ENCODE measurements at places on chromosomes 12 and 14. TPM values are rescaled to one million over a fixed set of nuclear protein-coding genes. Genes with fewer than 3 reads are reported as not detected.

GRCh38 chr14:96069421-96069820, 30.3 kb downstream of the C14orf132 start:
- DNase-seq = no peak

DNA sequence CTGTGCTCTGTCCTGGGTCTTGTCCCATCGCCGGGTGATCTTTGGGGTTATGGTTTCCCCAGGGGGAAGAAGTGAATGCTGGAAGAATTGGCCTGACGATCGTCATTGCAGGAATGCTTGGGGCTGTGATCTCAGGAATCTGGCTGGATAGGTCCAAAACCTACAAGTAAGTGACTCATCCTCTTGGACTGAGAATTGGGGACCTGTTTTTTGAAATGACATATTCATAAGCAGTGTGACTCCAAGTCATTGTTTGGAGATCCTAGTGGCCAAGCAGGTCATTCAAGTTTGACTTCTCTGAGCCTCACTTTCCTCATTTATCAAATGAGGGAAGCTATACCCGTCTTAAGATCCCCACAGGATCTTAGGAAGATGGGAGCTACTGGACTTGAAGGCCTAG, 25.8 kb downstream of the ERG28 start:
- DNase-seq = no peak

DNA sequence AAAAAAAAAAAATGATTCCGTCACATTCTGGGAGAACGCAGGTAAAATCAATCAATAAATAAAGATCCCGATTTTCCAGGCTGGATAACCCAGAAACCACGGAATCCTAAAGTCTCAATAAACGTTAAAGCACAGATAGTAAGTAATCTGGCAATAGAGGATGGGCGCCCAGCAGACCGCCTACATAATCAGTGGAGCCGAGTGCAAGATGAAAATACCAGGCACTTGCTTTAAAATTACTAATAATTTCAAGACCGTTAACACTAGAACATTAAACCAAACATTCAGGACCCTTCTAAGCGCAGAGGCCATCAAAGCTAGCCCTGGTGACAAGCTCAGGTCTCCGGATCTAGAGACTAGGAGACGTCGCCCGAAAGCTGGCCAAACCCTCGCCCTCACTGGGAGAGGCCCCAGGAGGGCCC, 1.2 kb upstream of the DCAF11 start:
- no peak for DNase-seq

DNA sequence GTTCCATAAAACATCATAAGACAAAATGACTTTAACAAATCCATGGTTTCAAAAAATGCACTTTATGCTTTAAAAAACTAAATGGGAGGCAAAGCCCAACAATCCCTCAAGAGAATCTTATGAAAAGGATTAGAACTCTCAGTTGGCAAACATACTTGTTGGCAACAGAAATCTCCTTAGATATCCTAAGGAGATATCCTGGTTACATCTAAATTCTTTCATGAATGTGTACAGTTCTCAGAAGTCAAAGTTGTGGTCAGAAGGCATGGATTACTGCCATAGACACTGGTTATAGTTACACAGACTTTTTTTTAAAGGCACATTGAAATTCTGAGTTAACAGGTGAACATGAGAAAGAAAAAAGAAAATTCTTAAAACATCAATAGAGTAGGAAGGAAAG, 17.5 kb upstream of the ISM2 start:
- DNase-seq = no peak

DNA sequence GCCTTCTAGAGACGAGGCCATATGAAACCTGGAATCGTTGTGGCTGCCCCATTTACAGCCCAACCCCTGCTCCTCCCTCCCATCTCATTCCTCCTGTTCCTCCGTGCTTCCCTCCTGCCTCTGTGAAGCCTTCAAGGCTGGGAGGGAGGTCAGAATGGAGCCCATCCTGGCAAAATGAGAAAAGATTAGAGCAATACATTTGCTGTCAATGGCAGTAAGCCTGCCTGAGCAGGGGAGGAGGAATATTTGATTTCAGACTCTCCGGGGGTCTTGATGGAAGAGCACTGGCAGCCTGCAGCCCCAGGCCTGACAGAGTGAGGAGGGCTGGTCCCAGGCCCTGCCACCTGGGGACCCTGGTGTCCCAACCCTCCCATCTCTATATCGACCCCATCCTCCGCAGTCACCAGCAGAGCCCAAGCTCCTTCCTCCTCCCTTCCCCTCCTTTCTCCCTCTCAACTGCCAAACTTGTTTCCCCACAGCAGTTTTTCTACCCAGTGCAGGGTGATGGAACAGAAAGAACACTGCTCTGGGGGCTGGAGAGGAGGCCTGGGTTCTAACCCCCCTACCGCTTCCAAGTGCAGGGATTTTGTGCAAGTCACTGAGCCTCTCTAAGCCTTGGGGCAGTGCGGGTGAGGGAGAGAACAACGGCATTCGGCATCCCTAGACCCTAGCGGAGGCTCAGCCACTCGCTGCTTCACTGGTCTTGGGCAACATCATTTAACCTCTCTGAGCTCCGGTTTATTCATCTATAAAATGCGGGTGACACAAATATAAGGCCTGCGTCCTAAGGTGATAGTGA, 16.0 kb upstream of the RACGAP1 start:
- no peak for DNase-seq

DNA sequence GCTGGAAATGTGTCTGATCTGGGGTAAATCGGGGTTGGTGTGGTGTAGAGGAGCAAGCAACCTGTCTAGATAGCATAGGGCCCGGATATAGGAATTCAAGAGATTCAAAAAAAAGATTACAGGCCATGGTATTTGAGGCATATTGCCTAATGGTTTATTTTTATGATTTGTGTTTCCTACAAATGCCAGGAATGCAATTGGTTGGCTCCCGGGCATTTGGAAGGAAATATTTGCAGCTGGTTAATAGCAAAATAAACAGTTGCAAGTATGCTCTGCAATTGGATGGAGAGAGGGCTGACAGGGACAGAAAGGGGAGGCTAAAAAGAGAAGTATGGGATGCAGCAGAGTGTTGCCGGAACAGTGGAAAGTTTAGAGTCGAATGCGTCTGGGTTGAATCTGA, 315.6 kb upstream of the ATP2B1 start:
- DNase-seq = no peak

- DNase-seq = peak; percentile 51
Measured at GRCh38 chr14:81164167-81164774, 56.5 kb downstream of the GTF2A1 start.

DNA sequence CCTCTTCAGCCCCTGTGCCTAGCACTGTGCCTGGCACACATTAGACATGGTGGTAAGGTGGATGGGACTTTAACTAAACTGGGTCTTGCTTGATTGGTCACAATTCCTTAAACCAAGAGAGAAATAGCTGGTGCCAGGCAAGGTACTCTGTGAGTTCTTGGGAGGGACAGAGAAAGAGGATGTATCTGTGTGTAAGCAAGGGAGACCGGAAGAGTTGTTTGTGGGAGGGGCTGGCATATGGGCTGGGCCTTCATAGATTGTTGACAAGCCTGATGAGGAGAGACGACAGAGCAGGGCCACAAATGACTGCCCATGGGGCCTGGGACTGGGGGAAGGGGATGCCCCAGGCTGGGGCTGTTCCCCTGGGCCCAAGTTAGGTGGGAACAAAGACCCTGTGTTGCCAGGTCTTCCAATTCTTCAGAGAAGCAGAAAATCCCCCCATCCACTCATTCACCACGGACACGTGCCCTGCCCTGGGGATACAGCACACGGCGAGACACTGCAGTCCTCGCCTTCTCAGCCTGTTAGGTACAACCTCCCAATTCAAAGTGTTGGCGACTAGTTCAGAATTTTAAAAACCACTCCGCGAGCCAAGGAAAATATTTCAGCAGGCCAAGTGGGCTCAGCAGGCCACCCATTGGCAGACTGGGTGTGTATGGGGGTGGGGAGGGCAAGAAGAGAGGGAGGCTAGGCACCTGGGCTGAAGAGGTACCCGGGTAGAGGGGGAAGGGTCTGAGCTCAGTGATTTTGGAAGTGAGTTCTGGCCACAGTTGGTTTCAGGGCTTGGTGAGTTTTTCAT, 11.4 kb upstream of the CYP46A1 start:
- no peak for DNase-seq

DNA sequence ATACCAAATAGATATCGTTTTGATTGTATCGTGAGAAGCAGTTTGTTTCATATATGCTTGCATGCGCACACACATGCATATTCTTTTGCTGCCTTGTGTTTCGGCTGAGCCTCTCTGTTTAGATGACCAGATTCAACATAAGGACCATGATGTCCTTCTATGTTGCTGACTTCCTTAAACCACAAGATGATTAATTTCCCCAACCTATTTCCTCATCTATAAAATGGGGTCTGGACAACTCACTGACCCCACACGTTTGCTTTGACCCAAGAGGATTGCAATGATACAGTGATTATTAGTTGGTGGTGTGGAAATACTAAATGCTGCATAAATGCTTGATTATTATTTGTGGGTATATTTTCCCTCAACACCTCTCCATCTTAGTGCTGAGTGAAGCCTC, 16.8 kb upstream of the FOS start:
- DNase-seq = no peak

- no peak for DNase-seq
Measured at GRCh38 chr12:96020314-96021003, 14.9 kb downstream of the LTA4H start.

DNA sequence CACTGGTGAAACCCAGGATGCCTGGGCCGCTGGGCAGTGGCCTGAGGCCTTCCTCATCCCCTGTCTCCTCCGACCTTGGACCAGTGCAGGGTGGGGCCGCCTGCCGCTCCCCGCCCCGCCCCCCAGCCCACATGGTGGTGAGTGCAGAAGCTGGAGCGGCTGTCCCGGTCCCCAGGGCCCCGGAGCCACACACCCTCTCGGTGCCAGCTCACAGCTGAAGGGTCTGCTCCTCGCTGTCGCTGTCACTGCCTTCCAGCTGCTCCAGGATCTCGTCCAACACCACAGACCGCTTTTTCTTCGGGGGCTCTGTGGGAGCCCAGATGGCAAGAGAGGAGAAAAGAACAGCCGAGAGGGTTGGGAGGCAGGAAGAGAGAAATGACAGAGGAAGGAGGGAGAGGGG, 143.1 kb downstream of the RBM19 start:
- DNase-seq = no peak

DNA sequence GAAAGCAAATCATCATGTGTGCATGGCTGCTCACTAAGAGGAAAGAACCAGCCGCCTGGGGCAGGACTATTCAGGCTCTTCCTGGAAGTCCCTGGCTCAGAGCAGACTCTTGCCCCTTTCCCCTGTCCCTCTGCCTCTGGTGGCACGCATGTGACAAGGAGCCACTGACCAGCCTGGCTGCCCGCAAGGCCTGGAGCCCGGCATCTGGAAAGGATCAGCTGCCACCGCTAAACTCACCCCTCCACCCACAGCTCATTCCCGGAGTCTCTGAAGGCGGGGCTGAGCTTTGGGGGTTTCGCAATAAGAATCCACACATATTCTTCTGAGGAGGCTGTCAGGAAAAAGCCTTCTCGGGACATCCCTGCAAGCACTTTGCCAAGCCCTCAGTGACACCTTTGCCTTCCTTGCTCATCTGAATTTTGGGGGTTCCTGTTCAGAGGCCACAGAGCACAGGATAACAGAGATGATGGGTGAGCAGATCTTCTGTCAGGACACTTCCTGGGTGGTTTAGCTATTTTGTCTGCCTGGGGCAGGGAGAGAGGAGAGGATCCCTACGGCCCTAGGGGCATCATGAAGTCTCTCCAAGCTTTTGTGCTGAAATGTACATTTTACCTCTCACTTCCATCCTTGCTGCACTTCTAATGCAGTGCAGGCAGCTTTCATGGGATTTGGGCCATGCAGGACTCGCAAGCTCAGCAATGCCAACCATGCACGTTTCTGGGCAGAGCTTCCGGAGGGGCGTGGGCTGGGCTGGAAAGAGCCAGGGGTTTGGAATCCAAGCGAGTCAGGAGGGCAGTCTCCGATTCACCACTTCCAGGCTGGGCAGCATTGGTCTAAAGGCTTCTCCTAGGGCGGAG, 124.8 kb upstream of the MAP1LC3B2 start:
- DNase-seq = peak; percentile 86

The TAS2R19 gene
- total RNA-seq = 0.76 TPM

All from lower leg skin (tissue), 4 donors.